Motor neuron (in vitro differentiated cells): ENCODE measurements at places on chromosomes 3 and 15.
A peak's percentile ranks its signal among the peaks of the same experiment; 100 is the strongest.

- no peak for ATAC-seq
Measured at GRCh38 chr3:124685481-124685880, 44.8 kb upstream of the UMPS start.

GRCh38 chr15:42046597-42046996 is 25.8 kb upstream of the PLA2G4E start:
- ATAC-seq: no peak

GRCh38 chr3:127911421-127911931 is 3.6 kb upstream of the KBTBD12 start:
- no peak for ATAC-seq

- no peak for ATAC-seq
Measured at GRCh38 chr3:75048650-75049049, 434.2 kb upstream of the CNTN3 start.

GRCh38 chr3:141288336-141288990 is 56.8 kb downstream of the PXYLP1 start:
- ATAC-seq: no peak

GRCh38 chr3:182261041-182261440 is 532.3 kb upstream of the ATP11B start:
- ATAC-seq: no peak

GRCh38 chr3:21117370-21117769 is 633.6 kb downstream of the ZNF385D start:
- no peak for ATAC-seq

- ATAC-seq: no peak
Measured at GRCh38 chr3:10389995-10390394, 69.1 kb upstream of the SEC13 start.

GRCh38 chr3:101701696-101702634 is 15.4 kb upstream of the RPL24 start:
- ATAC-seq: no peak

DNA sequence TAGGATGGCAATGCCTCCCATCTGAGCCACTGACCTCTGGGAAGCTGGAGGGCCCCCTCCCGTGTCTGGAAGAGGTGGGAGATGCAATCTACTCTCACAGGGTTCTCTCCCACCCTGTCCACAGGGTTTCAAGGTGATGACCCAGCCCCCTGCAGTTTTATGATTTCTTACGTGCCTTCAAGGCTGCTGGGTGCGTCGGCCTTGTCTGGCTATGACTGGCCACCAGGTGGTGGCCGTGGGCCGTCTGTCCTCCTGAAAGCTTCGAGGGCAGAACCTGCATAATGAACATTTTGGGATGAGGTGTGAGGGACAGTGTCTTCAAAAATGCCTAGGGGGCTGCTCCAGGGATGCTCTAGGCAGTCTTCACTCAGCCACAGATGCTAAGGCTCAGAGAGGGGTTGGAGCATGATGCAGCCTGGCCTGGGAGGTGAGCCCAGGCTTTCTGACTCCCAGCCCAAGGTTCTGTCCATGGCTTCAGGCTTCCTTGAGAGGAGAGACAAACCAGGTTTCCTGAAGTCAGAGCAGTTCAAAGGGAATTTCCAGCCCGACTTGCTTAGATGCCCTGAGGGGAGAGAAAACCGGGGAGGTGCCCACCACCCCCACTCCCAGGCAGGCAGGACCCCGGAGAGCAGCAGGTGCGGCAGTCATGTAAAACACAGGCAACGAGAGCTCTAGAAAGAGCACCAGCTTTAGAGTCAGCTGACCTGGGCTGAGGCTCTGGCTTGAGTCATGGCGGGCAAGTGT is 18.7 kb downstream of the ISG20 start:
- ATAC-seq: peak; percentile 85

DNA sequence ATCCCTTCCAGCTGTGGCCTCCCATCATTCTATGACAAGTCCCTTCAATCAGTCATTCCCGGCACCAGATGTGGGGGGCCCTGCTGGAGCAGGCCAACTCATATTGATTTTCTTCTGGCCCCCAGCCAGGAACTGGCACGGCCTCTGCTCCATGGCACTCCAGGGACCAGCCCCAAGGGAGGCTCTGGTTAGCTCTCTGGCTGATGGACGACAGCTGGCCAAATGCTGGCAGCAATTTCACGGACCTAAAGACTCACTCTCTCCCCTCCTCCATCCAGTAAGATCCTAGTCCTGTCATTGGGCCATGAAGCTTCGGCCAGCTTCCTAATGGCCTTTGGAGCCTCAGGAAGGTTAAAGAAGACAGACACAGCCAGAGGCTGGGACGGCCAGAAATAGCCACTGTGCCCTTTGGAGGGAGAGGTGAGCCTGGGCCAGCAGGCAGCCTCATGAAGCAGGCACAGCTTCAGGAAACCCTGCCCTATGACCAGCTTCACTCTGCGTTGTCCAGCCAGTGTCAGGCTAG is 131.0 kb downstream of the MEX3B start:
- no peak for ATAC-seq

GRCh38 chr15:93070132-93070531 is 18.9 kb downstream of the RGMA start:
- ATAC-seq: no peak

DNA sequence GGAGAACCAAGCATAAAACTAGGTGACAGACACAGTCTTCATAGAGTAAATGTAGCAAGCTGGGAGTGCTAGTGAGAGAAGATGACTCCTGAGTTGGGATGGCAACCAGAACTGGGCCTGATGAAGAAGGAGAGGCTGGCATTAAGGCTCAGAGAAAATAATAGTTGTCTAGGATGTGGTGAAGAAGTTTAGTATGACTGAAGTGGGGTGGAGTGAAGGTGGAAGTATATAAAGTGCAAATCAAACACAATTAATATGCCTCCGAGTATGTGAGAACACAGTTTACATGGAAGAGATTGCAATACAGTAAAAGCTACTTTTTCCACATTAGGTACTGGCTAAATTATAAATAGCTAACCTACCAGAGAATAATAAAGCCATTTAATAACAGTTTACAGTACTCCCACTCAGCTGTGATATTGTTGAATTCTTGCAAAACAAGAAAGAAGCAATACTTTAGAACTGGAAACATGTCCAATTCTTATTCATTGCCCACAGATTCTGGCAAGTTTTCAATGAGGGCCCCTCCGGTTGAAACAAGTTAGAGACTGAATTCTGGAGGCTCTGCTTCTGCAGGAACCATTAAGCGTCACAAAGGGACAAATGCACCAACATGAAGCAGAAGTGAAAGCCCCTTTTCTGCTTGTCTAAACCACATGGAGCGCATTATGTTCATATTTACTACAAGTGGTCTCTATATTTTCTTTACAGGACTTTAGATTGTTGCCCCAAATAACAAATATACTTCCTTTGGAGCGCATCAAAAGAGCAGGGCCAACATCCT is 243.7 kb downstream of the SLC9A9 start:
- ATAC-seq: no peak

GRCh38 chr3:48129921-48130320 is 58.3 kb downstream of the CDC25A start:
- ATAC-seq: no peak

DNA sequence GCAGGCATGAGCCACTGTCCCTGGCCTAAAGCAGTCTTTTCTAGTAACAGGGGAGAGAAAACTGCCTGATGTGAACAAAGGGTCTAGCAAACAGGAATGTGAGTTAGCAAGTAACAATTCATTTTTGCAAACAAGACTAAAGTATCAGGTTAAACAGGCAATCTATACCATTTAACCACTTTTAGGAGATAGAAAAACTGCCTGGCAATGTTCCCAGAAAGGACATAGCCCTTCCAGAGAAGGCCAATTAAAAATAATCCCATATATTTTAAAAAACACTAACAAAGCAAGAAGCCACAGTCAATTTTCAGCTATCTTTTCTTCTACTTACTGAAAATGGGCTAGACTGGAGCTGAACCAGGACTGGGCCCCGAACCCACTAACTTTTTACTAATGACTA is 6.3 kb downstream of the RBSN start:
- no peak for ATAC-seq

- no peak for ATAC-seq
Measured at GRCh38 chr3:176759815-176760506, 437.3 kb downstream of the TBL1XR1 start.

DNA sequence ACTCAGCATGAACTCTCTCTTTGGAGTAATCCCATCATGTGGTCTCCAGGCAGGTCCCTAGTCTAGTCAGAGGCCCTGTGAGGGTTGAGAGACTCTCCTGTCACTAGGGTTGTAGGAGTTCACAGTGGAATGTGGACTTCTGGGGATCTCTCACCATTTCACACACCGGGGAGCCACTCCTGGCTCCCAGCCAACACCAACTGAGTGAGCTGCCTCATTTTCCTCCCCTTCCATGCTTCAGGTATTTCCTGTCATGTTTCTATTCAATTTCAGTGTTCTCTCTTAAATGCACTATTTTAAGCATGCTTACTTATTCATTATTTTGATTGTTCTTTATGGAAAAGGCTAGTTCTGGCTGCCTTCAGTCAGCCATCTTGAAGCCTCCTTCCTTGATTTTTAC is 467.5 kb upstream of the ARL6 start:
- no peak for ATAC-seq

- ATAC-seq: peak; percentile 91
Measured at GRCh38 chr3:66655671-66656070, 154.8 kb upstream of the LRIG1 start.

GRCh38 chr3:111739311-111739911 is 119.7 kb upstream of the PHLDB2 start:
- ATAC-seq: peak; percentile 88

- ATAC-seq: no peak
Measured at GRCh38 chr15:47688573-47689086, 28.7 kb upstream of the SEMA6D start.

DNA sequence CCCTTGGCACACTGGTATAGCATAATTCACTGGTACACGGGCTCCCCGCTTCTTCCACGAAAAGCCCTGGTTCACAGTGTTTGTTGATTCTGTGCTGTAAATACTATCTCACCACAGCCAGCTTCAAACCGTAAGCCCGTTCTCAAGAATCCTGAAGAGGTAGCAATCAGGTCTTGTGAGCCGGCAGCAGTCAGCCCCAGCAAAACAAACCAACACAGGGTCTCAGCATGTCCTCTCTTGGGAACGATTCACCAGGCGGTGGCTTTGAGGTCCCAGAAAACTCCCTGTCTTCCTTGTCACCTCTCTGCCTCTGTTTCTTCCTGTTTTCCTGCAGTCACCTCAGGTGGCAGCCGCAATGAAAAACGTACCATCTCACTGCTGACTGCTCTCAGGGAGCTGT is 19.1 kb upstream of the FAM3D start:
- ATAC-seq: no peak

- no peak for ATAC-seq
Measured at GRCh38 chr3:188123170-188123905, 30.6 kb upstream of the LPP start.

DNA sequence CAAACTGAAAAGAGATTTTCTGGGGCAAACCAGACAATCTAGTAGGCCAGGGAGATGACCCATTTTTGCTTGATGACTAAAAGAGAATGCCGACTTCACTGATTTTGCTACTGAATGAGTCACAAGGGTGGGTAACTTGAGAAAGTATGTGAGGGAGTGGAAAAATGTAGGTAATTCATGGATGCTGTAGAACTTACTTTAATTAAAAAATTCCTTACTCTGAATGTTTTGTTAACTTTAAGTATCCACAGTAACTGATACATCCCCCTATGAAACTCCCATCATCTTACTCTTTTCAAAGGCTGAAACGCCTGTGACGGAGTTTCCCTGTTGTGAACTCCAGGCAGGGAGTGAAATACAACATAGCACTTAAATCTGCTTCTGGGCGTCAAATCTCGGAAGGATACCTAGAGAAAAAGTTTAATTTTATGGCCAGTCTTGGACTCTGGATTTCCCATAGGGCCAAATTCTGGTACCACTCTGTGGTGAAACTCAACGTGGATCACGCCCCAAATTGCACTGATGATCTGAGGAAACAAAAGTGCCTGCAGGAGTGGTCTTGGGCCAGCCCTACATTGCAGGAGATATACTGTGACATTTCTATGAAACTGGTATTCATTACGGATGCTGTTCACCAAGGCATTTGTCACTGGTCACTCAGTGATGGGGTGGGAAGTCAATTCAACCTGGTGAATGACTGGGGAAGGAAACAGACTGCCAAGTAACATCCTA is 24.0 kb downstream of the GOLIM4 start:
- peak; percentile 56 for ATAC-seq

DNA sequence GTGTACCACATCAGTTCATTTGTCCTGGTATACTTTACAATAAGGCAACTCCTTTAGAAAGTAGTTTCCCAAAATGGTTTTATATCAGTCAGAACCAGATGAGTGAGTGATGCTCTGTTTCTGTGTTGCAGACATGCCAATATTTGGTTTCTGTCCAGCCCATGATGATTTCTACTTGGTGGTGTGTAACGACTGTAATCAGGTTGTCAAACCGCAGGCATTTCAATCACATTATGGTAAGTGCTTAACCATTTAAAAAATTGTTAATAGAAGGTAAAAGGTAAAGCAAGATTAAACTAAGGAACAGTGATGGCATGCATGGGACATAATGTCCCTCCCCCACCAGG is 40.0 kb upstream of the SCAANT1 start:
- no peak for ATAC-seq

DNA sequence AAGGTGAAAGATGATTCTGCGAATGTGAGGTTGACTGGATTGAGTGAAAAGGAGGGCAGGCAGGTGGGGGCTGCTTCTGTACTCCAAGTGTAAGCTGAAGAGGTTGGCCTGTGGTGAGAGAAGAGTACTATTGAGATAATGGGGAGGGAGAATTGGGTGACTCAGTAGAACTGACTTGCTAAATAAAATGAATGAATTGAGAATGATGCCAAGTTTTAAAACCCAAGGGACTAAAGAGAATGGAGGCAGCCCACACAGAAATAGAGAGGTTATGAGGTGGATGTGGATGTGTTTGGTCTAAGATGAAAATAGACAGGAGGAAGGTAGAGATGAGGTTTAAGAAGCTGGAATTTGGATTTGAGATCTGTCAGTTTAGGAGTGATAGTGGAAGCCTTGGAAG is 5.9 kb downstream of the MME start:
- no peak for ATAC-seq

GRCh38 chr15:91525751-91526150 is 327.8 kb upstream of the SLCO3A1 start:
- no peak for ATAC-seq

DNA sequence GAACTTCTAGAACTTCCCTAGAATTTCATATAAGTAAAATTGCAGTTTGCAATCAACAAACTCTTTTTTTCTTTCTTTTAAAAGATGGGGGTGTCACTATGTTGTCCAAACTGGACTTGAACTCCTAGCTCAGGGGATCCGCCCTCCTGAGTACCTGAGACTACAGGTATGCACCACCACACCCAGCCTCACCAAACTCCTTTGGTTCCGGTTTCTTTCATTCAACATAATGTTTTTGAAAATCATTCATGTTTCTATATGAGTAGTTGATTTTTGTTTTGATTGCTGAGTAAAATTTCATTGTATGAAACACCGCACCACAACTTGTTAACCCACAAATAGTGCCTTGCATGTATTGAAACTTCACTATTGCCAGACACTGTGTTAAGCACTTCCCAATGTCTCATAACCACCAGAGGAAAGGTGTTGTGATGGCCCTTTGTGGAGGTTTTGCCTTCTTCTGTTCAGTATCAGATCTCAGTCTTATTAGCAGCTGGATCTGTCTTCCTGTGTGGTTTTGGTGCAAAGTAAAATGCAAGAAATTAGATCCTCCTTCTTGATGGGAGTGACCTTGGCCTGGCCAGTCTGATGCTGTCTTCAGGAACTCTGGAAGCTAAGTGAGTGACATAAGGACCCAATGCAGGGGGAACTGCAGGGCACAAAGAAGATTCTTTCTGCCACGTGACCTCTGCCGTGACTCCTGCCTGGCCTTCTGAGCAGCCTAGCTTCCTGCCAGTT is 78.8 kb upstream of the UBE2E1 start:
- ATAC-seq: no peak
